Mucosa of gallbladder (tissue), 1 donor: ENCODE measurements at places on chromosomes 13 and 19. TPM values are rescaled to one million over a fixed set of nuclear protein-coding genes. Genes with fewer than 3 reads are reported as not detected.

GRCh38 chr19:55333870-55334269, 5.8 kb upstream of the KMT5C start:
- DNase-seq, result no peak

DNA sequence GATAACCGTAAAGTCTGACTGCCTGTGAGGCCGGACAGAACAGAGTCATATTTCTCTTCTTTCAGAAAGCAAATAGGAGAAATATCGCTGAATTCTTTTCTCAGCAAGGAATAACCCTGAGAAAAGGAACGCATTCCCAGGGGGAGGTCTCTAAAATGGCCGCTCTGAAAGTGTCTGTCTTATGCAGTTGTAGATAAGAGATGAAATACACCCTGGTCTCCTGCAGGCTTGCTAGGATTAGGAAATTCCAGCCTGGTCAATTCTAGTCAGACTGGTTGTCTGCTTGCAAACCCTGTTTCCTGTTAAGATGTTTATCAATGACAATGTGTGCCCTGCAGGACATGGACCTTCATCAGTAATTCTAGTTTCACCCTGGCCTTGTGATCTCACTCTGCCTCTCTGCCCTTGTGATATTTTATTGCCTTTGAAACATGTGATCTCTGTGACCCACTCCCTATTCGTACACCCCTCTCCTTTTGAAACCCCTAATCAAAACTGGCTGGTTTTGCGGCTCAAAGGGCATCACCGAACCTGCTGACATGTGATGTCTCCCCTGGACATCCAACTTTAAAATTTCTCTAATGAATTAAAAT, 934.8 kb upstream of the SPRY2 start:
- DNase-seq, result no peak

The AP1M2 gene
- total RNA-seq, result 88.3 TPM

- DNase-seq, result no peak
Measured at GRCh38 chr19:55287361-55288079, 3.7 kb downstream of the BRSK1 start.

GRCh38 chr19:54416695-54417491, 1.6 kb downstream of the TTYH1 start:
- DNase-seq, result no peak

The DACH1 gene
- 31.0 TPM for total RNA-seq
